ENCODE measurements at places on chromosomes 12 and 14.

GRCh38 chr12:93578221-93578620, 5.7 kb downstream of the SOCS2 start:
- no peak for DNase-seq

- no peak for DNase-seq
Measured at GRCh38 chr14:87901236-87901635, 91.7 kb downstream of the GALC start.

GRCh38 chr12:89721291-89721987, 12.8 kb upstream of the ATP2B1 start:
- no peak for DNase-seq

DNA sequence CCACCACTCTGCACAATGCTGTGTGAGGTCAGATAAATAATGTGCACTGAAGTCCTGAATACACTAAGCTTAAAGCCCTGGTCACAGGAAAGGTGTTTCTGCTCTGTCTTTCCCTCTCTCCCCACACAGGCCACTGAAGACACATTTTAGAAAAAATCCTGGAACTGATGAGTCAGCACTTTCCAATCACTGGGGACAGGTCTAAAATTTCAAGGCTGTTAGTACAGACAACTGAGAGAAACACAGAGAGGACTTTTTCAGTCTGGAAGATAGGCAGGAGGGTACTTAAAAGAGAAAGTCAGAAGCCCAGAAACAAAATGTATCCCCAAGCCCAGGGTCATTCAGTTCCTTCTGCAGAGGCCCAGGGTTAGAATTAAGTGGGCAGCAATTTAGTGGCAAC, 333.9 kb upstream of the CCDC196 start:
- DNase-seq: no peak

GRCh38 chr14:22577334-22577908, 11.6 kb downstream of the DAD1 start:
- DNase-seq: no peak

DNA sequence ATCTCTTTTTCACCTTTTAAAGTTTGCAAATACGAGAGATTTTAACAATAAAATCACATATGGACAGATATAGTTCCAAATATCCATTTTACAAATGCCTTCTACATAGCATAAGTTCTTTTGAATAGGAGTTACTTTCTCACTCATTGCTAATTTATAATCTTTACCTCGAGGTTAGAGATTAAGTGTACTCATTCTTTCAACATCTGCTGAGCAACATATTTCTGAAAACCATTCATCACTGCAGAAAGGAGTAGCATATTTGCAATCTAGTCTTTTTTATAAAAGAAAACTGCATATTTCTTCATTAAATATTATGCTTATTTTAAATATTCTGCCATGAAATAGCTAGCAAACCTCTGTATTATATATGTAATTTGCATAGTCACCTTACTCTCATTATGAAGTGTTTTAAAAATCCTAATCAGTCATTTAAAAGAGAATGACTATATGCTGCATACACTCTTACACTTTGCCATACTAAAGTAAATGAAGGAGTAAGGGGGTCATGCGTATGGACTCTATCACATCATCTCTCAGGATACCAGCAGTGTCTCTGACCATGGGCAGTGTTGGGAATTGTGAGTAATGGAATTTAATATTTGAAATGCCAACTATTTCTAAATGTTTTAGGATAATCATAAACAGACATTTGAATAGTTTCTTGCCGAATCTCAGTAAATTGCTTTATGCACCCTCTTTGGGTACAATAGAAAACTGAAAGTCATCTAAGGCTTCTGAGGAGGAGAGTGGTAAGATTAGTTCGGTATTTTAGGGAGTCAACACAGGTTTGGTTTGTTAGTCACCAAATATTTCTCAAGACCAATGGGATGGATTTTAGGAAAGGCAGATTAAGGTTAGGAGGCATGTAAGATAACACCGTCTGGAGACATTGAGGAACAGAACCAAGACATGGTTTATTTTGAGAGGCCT, 524.8 kb upstream of the ATP2B1 start:
- no peak for DNase-seq

GRCh38 chr14:30214461-30215090, 286.9 kb upstream of the PRKD1 start:
- DNase-seq: no peak

- DNase-seq: no peak
Measured at GRCh38 chr12:131147894-131148293, 194.2 kb downstream of the ADGRD1 start.

GRCh38 chr12:124605883-124606774, 38.7 kb upstream of the NCOR2 start:
- DNase-seq: no peak

GRCh38 chr14:97251491-97252155, 454.4 kb downstream of the VRK1 start:
- no peak for DNase-seq

DNA sequence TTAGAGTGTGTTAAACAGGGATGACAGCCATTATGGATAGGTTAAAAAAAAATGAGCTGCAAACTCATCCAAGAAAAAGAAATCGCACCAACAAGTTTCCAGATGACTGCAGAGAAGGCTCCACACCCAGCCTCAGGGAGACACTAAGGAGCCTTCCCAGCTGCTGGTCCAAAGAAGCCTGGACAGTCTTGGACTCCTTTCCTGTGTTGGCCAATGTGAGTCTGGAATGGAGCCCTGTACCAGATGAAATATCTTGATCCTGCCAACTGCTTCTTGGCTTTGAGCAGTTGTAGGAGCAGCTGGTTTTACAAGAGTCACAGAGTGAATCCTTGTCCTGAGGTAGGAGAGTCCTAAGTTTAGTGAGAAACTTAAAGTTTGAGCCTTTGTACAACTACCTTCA, 44.5 kb downstream of the SLC38A1 start:
- DNase-seq: no peak

DNA sequence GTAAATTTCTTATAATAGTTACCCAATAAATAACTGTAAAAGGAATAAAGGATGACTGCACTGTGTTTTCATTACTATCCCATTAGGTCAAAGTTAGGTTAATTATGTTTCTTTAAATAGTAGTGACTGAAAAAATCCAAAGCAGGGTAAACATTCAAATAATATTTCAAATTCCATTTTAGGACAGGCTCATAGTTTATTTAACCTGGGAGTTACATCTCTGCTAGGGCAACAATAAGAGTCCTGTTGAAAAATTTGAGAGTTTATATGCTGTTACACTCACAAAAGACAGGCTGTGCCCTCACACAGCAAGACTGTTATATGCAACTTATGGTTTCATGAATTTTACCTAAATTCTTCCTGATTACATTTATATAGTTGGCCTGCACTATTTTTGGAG, 8.0 kb downstream of the ERP27 start:
- DNase-seq: no peak

- DNase-seq: no peak
Measured at GRCh38 chr12:105892362-105892910, 246.3 kb downstream of the NUAK1 start.

- no peak for DNase-seq
Measured at GRCh38 chr12:99334285-99335056, 313.1 kb upstream of the GARIN6 start.

DNA sequence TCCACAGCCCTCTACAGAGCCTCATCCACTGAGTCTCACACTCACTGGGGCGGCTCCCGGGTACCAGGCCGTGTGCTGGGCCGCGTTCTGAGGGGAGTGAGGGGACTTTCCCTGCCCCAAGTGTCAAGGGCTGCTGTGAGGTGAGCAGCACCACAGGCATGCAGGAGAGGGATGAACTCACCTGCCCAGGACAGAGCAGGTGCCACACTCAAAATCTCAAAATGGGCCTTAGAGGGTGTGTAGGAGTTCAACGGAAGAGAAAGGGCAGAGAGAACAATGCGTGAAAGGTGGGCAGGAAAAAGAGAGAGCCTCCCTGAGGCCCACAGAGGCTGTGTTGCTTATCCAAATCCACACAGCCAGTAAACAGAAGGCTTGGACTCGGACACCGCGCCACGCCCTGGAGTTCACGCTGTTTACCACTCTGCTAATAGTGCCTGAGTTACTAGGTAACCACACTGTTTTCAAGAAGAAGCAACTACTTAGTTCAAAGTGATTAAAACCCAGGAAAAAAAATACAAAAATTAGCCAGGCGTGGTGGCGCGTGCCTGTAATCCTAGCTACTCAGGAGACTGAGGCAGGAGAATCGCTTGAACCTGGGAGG, 32.7 kb downstream of the TSPAN11 start:
- no peak for DNase-seq

DNA sequence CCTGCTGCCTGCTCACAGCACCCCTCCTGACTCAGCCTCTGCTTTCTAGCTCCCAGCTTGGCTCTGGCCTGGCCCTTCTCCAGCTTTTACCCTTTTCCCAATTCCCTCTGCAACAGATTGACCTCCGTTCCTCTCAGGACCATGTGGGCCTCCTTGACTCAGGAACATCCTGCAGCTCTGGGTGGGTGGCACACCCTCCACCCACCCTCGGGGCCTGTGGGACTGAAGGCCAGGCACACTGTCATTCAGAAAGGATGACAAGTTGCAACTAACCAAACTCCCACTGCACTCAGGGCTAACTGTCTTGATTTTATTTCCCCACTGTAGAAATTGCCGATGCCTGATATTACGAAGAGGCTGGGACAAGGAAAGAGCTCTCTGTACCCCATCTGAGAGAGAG, 59.4 kb downstream of the HELB start:
- no peak for DNase-seq

DNA sequence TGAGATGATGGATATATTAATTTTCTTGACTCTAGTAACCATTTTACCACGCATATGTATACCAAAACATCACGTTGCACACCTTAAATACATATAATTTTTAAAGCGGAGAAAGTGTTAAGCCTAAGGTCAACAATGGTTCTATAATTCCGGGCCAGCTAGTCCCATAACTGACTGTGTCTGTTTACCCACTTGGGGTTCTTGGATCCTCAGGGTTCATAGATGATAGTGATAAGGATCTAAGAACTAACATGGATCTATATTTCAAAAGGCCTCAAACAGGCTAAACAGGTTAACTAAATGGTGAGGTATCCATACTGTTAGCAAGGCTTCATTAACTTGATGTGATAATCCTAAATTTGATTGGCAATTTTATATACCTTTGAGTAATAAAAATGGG, 9.8 kb downstream of the SLC38A1 start:
- no peak for DNase-seq

DNA sequence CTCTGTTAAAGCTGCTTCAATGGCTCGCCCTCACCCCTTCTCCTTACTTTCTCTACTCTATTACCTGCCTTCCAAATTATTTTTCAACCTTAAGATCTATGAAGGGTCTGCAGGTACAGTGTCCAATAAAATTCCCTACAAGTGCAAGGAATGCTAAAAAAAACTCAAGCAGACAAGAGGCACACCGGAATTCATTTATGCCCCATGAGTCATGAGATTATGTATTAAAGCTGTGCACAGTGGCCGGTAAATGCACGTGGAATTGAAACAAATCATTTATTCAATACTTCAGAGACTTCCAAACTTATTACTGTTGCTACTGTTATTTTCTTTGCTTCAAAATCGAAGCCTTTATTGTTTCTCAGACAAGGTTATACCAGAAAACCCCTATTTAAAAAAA, 68.4 kb downstream of the ST8SIA1 start:
- DNase-seq: no peak

DNA sequence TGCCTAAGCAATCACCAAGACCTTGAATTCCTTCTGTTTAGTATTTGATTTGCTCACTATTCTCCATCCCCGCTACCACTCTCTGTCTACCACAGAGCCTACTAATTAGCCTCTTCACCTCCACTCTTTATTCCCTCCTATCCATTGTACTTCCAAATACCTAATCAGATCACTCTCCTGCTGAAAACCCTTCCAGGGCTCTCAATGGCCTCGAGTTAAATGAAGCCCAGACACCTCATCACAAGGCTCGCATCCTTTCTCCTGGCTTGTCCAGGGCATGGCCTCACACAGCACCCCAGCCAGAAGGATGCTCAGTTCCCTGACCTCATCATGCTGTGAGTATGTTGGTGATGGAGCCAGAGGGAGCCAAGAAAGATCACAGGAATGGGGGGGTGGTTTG, 71.4 kb upstream of the PRMT8 start:
- DNase-seq: no peak

DNA sequence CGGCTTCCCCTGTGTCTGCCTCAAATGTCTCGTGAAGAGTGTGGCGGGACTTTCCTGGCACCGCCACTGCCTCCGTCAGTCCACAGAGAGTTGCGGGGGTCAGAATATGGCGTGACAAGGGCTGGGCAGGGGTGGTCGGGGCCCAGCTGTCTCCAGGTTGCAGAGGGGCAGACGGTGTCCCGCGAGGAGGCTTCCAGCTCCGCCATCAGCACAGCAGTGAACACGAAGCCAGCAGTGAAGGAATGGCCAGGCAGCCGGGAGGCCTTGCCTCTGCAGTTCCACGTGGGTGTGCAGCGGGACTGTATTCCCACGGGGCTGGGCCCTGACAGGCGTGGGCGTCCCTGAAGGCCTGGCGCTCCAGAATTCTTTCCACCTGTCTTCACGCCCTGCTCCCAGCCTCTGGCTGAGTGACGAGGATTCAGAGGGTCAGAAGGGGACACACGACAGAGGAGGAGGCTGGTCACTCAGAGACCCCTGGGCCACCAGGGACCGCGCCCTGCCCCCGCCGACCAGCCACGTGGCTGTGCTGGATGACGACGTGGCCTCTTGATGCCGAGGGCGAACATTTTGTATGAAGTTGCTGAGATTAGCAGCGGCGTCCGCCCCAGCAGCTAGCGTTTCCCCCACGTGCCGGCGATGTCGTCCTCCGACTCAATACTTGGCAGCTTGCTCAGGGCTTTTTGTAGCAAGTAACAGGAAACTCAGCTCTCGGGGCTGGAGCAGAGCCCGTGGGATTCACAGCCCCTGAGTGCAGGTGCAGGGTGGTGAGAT, 25.0 kb upstream of the GALNT9 start:
- DNase-seq: no peak

GRCh38 chr14:74963705-74964271, 8.4 kb upstream of the PGF start:
- DNase-seq: no peak

- DNase-seq: no peak
Measured at GRCh38 chr14:59330455-59330854, 134.7 kb downstream of the GPR135 start.

GRCh38 chr14:71541271-71541670, 391.0 kb upstream of the RGS6 start:
- no peak for DNase-seq

- no peak for DNase-seq
Measured at GRCh38 chr12:15819644-15820437, 30.7 kb upstream of the EPS8 start.

- DNase-seq: no peak
Measured at GRCh38 chr14:61553730-61554641, 141.3 kb upstream of the HIF1A start.

- no peak for DNase-seq
Measured at GRCh38 chr14:25042362-25043299, 7.3 kb downstream of the STXBP6 start.

GRCh38 chr12:120093592-120094355, 22.8 kb downstream of the RAB35 start:
- DNase-seq: no peak

GRCh38 chr14:78186277-78186676, 16.1 kb downstream of the NRXN3 start:
- no peak for DNase-seq

DNA sequence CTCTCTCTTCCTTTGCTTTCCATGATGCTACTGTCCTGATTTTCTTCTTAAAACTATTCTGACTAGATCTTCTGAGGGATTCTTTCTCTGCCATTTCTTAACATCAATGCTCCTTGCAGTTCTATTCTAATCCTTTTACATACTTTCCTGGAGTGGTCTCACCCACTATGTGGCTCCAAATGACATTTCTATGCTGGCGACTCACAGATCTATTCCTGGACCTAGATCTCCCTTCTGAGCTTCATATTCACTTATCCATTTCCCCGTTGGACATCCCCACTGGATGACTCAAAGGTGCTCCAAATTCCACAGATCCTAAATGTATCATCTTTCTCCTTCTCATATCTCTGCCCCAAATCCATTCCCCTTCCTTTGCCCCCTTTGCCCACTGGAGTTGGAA, 4.1 kb downstream of the TEP1 start:
- DNase-seq: no peak
